ENCODE measurements at places on chromosomes 13 and 19.

DNA sequence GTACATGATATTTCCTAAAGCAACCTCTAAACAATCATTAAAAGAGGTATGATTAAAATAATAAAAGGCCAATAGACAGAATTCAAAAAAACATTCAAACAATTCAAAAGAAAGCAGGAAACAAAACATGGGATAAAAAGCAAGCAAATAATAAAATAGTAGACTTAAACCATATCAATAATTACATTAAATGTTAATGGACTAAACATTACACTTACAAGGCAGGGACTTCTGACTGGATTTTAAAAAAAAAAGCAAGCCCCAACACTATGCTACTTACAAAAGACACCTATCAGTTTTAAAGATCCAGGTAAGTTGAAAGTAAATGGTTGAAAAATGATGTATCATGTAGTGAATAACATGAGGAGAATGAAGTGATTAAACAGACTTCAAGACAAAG is 65.2 kb downstream of the KLF2 start:
- DNase-seq, result no peak

DNA sequence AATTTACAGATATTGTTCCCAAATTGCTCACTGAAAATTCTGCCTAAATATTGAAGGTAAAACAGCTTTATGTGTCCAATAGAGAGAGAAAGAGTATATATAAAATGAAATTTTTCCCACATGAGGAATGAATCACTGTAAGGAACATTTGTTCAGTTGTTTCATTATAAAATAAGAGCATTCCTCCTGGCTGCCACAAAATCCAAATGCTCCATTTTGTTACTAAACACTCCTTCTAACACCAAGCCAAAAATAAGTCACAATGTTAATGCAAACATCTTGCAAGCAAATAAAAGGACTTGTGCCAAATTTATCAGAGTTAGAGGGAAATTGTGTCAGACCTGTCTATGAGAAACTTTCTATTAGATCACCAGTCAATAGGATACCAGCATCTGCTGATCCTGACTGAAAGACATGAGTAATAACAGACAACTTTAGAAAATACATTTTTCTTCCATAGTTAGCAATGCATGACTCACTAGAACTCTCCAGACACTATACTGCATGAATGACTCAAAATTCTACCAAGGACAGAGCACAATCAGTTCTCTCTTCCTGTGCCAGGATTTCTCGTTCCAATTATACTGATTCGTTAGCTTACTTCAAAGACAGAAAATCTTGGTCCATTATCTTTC is 83.5 kb upstream of the FNDC3A start:
- peak; percentile 78 for DNase-seq

DNA sequence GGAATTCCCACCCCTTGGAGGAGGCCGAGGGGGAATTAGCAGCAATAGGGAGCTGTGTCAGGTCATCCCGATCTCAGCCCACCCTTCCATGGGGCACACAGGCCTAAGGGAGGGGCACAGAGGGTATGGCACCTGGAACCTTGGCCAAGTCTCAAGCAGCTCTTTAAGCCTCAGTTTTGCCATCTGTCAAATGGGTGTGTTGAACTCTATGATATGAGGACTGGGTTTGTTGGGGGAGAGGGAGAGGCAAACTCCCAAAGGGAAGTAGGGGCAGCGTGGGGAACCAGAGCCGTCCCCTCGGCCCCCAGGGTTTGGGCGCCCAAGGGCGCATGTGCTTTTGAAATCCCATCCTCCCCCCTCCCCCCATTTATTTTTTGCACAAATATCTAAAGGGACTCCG is 49.7 kb downstream of the COLGALT1 start:
- DNase-seq, result no peak

DNA sequence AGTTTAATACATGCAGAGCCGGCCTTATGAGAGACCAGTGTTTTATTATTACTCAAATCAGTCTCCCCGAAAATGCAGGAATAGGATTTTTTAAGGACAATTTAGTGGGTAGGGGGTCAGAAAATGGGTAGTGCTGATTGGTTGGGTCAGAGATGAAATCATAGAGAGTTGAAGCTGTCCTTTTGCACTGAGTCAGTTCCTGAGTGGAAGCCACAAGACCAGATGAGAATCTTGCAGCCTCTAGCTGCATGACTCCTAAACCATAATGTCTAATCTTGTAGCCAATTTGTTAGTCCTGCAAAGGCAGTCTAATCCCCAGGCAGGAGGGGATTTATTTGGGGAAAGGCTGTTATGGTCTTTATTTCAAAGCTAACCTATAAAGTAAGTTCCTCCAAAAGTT is 1163.9 kb downstream of the DIAPH3 start:
- DNase-seq, result no peak

DNA sequence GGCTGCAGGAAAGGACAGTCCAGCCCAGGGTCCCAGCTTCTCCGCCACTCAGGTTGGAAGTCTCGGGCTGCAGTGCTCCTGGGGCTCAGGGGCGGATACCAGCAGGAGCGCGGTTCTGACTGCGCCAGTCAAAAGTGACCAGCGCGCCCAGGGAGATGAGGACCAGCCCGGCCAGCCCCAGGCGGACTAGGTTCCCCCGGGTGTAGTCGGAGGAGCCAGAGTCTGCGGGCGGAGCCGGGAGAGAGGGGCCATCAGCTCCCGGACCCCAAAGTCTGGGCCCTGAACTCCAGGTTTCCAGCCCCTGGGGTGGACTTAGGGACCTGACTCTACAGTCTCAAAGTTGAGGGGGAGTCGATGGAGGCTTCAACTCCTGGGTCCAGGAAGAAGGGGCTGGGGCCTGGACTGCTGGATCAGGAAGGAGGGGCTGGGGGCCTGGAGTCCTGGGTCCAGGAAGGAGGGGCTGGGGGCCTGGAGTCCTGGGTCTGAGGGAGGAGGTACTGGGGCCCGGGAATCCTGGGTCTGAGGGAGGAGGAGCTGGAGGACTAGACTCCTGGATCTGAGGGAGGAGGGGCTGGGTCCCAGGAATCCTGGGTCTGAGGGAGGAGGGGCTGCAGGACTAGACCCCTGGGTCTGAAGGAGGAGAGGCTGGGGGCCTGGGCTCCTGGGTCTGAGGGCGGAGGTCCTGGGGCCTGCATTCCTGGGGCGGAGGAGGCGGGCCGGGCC is 5.3 kb downstream of the OSCAR start:
- DNase-seq, result no peak
